ENCODE measurements at places on chromosomes 16 and 17.
A peak's percentile ranks its signal among the peaks of the same experiment; 100 is the strongest.

DNA sequence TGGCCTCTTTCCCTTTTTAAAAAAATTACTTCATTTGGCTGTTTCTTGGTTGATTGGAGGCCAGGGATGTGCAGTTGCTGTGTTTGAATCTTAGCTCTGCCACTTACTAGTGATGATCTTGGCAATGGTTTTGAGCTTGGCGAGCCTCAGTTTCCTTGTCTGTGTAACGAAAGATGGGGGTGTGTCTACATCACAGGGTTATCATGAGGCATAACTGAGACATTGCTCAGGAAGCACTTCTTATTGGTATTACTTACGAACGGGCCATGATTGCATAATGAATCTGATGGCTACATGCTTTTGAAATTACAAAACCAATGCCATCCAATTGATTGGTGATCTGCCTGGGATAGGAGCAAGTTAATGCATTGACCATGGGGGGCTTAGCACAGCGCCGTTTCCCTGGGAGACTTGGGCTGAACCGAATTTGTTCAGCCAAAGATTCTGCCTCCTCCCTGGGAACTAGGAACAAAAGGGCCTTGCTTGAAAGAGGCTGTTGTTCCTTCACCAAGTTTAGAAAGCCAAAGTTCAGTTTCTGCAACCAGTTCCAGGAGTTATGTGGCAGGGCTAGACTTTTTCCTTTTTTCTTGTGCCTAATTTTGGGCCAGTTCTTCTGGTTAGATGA lies 21.9 kb downstream of the CMIP start:
- no peak for DNase-seq

- DNase-seq, result no peak
Measured at GRCh38 chr17:13601322-13601775, 380 bp downstream of the HS3ST3A1 start.

DNA sequence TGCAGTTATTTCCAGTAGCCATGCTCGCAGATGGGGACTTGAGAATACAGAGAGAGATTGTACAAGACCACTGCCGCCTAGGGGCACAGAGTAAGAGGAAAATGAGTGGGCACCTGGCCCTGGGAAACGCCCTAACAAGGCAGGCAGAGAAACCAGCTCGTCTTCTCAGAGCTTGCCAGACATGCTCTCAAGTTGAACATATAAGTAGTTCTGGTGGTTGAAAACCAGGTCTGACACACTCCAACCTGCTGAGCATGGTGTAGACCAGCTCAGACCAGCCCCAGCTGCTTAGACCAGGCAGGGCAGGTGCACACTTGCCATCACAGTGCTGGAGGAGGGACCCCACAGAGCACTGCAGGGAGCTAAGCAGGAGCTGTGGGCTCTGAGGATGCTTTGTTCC lies 250.5 kb downstream of the CPPED1 start:
- no peak for DNase-seq

GRCh38 chr17:4247361-4247970 lies 16.3 kb downstream of the ANKFY1 start:
- DNase-seq, result no peak

- DNase-seq, result no peak
Measured at GRCh38 chr17:40937384-40937819, at the start of gene KRT23. Gene KRT23, minus strand, starts transcription at chr17:40937646. Its CDS starts 1,043 bp downstream, at chr17:40936603.

GRCh38 chr17:80358131-80358530 lies 56.8 kb upstream of the ENDOV start:
- no peak for DNase-seq

DNA sequence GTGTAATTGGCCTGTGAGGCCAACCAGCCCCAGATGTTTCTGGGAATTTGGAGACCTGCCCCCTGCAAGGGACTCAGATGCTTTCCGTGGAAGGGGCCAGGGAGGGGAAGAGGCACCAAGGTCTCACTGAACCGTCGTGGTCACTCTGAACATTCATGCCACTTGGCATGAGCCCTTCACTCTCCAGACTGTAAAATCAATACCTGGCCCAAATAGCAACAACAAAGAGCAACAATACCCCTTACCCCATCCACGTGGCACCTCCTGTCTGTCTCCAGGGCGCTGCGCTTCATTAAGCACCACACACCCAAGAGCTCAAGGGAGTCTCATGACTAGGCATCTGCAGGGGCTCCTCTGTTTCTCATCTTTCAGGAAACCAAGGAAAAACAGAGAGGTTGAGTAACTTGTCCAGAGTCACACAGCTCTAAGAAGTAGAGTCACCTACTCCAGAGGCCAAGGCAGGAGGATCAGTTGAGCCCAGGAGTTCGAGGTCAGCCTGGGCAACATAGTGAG lies 52.8 kb downstream of the SOCS1 start:
- no peak for DNase-seq

- DNase-seq, result no peak
Measured at GRCh38 chr16:12046651-12047050, 70.1 kb downstream of the SNX29 start.

DNA sequence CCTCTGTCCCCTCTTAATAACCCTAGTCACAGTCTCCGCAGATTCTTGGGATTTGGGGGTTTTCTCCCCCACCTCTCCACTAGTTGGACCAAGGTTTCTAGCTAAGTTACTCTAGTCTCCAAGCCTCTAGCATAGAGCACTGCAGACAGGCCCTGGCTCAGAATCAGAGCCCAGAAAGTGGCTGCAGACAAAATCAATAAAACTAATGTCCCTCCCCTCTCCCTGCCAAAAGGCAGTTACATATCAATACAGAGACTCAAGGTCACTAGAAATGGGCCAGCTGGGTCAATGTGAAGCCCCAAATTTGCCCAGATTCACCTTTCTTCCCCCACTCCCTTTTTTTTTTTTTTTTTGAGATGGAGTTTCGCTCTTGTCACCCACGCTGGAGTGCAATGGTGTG lies 5.6 kb downstream of the CCL22 start:
- DNase-seq, result no peak

GRCh38 chr17:15263680-15264079 lies 1.4 kb downstream of the PMP22 start:
- DNase-seq, result no peak

GRCh38 chr17:65181237-65182061 lies 44.3 kb downstream of the RGS9 start:
- DNase-seq, result no peak

GRCh38 chr17:43994272-43995149 lies 9.9 kb upstream of the NAGS start:
- peak; percentile 63 for DNase-seq

DNA sequence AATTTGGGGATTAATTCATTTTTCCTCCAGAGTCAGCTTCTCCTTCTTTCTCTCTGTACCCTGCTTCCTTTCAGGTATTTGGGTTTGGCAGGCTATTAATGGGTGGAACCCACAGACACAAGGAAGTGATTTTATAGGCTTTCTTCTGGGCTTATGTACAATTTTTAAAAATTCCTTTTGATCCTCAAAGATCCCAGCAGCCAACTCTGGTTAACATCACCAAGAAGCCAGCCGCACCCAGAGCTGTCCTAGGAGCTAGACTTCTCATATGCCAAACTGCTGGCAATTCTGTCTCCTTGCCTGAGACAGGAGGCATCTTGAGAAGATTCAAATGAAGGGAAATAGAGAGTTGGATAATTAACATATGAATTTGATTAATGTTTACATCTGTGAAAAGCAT lies 47.2 kb upstream of the ELAC2 start:
- DNase-seq, result no peak

- no peak for DNase-seq
Measured at GRCh38 chr17:68953340-68953997, 1.7 kb downstream of the ABCA8 start.

DNA sequence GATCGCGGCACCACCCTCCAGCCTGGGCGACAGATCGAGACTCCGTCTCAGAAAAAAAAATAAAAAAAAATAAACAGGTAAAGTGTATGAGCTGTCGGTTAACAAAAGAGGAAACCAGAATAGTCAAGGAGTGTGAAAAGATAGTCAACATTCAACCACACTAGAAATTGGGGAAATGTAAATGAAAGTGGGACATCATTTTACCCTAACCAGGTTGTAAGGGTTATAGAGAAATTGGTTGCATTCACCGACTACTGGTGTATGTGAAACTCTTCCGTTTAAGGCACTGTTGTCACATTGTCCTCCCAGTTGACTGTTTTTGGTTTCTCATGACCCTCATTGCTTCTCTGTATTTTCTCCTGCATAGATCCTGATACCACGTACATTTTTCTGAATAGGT lies 62.8 kb downstream of the RABEP1 start:
- no peak for DNase-seq

DNA sequence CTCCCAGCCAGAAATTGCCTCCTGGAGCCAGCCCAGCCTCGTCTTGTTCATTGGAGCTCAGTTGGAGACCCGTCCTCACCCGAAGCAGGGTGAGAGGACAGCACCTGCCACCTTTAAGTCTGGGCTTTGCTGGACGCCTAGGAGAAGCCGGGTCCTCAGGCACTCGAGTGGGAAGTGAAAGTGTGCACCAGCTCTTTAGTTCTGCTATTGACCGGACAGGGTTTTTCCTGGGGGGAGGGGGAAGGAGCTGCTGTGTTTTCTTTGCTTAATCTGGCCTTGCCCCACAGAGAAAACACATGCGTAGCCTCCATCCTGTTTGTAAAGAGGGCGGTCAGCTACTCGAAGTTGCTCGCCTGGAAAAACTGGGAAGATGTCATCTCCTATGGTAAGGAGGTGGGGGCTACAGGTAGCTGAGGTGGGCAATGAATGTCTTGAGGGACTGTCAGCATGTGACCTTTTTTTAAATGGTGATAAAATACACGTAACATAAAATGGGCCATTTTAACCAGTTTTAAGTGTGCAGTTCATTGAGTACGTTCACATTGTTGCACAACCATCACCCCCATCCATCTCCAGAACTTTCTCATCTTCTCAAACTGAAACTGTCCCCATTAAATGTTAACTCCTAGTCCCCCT lies 34.4 kb downstream of the CMIP start:
- DNase-seq, result no peak

- DNase-seq, result no peak
Measured at GRCh38 chr16:81652798-81653505, 126.1 kb upstream of the PLCG2 start.

GRCh38 chr16:1182950-1183907 lies 30.3 kb downstream of the CACNA1H start:
- DNase-seq, result no peak

GRCh38 chr16:89197633-89198416 lies 2.5 kb downstream of the SLC22A31 start:
- DNase-seq, result no peak

DNA sequence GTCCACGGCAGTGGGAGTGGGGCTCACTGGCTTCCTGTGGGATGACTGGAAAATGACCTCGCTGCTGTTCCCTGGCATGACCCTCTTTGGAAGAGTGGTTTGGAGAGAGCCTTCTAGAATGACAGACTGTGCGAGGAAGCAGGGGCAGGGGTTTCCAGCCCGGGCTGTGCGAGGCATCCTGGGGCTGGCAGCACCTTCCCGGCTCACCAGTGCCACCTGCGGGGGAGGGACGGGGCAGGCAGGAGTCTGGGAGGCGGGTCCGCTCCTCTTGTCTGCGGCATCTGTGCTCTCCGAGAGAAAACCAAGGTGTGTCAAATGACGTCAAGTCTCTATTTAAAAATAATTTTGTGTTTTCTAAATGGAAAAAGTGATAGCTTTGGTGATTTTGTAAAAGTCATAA lies 7.8 kb upstream of the RNF213 start:
- peak; percentile 50 for DNase-seq

DNA sequence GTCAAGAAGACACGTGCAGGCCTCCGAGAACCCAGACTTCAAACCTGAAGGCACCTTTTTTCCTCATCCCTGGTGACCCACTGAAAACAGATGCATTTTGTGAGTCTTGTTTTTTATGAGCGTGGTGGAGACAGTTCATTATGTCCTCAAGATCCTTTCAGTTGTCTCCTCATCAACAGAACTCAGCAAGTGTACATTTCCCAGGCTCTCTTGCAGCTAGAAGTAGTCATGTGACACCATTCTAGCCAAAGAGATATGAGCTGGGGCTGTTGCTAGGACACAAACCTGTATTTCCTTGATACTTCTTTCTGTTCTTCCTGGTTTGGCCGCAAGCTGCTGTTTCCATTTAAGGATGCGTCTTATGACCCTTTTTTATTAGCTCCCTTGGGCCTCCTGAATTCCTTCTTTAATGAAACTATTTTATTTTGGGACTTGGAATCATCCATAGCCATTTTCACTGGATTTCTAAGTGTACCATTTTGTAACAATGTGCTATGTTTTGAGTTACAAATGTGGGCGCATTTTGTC lies 135.7 kb upstream of the FOXF1 start:
- no peak for DNase-seq

DNA sequence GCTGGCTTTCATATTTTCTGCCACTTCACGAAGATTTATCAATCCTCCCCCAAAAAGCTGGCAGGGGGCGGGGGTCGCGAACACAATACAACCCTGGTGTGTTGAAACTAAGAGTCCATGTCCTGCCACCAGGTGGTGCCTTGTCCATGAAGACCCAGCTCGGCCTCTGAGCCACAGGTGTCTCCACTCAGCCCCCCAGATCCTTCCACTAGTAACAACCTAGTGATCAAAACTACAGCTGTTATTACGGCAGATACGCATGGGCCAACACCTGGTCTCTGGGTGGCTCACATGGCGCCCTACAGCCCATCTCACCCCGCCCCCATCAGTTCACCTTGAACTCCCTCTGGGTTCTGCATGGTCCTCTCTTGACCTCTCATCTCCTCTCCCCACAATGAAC lies 27.7 kb downstream of the USP7 start:
- no peak for DNase-seq

GRCh38 chr16:85820604-85821372 lies 21.3 kb downstream of the COX4I1 start:
- DNase-seq, result no peak

- no peak for DNase-seq
Measured at GRCh38 chr16:84053237-84053636, 10.6 kb upstream of the SLC38A8 start.

GRCh38 chr17:46770439-46770817 lies 48.1 kb downstream of the WNT3 start:
- DNase-seq, result no peak

- DNase-seq, result no peak
Measured at GRCh38 chr16:68480084-68480995, 32.0 kb upstream of the SMPD3 start.

- DNase-seq, result no peak
Measured at GRCh38 chr16:24645739-24646645, 83.5 kb upstream of the TNRC6A start.

DNA sequence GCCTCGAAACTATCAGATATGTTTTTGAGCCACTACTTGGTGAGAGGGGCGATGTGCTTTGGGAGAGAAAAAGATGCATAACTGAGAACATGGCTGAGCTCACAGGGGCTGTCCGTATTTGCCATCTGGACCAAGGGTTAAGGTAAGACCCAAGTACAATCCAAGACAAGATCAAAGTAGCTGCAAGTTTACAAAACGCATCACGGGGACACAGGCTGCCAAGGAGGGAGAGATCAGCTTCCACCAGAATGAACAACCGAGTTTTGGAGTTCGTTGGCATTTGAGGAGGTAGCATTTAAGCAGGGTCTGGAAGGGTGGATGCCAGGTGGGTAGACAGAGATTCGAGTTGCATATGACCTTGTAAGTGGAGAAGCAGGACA lies 2.2 kb downstream of the PITPNC1 start:
- no peak for DNase-seq

DNA sequence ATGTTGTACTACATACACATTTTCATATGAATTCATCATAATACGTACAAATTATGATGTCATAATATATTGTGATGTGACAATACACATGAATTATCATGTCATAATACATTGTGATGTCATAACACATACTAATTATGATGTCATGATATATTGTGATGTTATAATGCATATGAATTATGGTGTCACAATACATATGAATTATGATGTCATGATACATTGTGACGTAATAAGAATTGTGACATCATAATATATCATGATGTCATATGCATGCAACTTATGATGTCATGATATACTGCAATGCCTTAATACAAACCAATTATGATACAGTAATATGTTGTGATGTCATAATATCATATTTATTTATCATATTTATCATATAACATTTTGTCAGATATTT lies 2074.3 kb downstream of the TP53TG3F start:
- DNase-seq, result no peak

Data from frontal cortex (tissue), 4 donors.